ENCODE measurements at places on chromosomes 12 and 14.

DNA sequence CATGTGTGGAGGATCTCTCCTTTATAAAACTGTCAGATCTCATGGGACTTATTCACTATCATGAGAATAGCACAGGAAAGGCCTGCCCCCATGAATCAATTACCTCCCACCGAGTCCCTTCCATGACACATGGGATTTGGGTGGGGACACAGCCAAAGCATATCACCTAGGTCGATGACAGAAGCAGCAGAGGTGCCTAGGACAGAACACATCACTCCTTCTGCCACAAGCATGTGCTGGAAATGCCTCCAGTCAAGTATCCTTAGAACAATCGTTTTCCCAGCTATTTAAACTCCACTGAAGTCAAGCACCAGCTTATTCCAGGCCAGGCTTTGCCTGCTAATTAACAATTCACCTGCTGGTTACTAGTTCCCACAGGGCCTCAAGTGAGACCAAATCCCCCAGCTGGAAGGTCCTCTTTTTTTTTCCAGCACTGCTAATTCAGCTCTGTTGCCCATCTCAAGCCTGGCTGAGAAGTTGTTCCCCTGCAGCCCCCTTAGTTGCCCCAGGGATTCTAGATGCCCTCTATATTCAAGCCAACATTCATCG is 212.3 kb upstream of the NUDT4 start:
- DNase-seq = no peak

DNA sequence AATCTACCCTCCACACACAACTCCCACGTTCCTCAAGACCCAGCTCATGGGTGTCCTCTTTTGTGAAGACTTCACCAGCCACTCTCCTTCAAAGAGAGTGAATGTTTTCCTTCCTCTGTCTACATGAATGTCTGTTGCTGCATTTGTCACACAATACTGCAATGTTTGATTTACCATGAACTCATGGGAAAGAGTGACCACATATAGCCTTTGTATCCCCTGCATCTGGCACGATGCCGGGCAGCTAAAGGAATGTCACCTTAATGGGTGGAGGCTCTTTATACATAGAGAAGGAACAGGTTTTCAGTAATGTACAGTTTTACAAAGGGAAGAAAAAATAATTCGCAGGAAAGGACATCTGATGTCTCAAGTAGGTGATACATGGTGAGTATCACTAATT is 12.1 kb upstream of the BCDIN3D start:
- DNase-seq = no peak

- DNase-seq = no peak
Measured at GRCh38 chr12:1915082-1915968, 3.1 kb downstream of the CACNA2D4 start.

DNA sequence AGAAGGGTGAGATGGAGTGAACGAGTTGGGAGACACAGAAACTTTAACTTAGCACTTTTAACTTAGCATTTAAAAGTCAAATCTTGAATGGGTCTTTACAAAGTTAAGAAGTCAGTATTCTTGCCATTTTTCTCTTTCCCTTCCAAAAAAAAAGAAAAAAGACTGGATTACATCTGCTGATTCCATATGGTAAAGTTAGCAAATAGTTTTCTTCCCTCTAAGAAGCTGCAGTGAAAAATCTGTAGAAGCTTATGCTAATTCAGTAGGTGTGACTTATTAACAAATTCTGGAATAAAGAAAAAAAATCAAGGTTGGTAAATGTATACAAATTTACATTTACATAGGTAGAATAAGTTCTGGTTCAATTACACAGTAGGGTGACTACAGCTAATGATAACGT is 50.9 kb downstream of the COCH start:
- no peak for DNase-seq

DNA sequence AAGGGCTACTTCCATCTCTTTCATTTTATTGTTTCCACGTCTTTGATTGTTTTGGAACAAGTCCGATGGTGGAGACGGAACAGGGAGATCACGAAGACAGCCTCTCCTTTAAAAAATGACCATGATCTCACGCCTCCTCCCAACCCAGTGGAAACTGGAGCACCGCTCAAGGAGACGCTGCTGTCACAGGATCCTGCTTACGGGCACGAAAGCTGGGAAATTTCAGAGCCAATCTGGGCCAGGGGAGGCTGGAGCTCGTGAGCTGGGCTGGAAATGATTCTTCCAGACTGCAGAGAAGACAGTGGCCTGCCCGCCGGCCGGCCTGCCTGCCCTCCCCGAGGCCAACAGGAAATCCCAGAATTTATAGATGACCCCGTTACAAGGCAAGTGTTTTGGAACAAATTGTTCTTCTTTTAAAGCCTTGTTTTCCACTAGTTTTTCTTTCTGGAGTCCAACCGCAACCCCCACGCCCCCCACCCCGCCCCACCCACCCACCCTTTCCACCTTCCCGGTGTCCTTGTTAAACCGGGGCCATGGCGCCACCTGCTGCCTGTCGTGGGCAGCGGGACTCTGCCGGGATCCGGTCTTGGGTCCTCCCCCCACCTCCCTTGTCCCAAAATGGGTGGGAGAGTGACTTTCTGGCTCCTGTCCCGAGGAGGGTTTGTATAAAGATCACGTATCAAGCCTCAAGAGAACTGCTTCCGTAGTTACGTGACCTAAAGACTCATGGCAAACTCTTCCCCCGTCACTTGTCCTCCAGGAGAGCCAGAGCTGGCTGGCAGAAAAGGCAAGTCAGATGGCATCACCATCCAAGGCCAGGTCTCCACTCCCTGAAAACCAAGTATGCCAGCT is 40.3 kb downstream of the MAP1LC3B2 start:
- DNase-seq = no peak
